Spinal cord (tissue), 10 donors: ENCODE measurements at places on chromosomes 2 and 18. TPM values are rescaled to one million over a fixed set of nuclear protein-coding genes. Genes with fewer than 3 reads are reported as not detected.
A peak's percentile ranks its signal among the peaks of the same experiment; 100 is the strongest.

The PLGLB2 gene
- 5.9 TPM for polyA plus RNA-seq

The ALK gene
- 16.7 TPM for polyA plus RNA-seq

DNA sequence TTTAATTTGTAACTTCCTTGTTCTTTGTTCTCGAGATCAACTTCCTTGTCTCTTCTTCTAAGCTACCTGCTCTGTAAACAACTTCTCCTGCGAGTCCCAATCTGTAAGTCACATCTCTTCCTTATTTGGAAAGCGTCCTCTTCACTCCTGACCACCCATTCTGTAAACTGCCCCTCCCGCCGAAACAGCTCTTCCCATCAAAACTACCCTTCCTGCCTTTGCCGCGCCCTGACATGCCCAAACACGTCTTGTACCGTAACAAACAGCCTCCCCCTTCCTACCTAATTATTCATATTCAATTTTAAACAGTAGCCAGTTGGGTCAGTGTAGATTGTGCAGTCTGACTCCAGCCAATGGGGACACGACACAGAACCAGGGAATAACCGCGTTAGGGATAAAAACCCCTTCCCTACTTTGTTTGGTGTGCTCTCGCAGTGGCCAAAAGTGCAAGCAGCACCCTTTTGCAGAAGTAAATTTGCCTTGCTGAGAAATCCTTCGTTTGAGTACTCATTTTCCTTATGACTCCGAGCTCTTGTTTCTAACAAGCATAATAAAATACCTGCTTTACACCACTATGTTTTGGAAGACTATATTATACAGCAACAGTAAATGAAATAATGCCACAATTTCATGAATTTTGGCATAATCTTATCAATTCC is 39.8 kb downstream of the PIAS2 start:
- DNase-seq = no peak

DNA sequence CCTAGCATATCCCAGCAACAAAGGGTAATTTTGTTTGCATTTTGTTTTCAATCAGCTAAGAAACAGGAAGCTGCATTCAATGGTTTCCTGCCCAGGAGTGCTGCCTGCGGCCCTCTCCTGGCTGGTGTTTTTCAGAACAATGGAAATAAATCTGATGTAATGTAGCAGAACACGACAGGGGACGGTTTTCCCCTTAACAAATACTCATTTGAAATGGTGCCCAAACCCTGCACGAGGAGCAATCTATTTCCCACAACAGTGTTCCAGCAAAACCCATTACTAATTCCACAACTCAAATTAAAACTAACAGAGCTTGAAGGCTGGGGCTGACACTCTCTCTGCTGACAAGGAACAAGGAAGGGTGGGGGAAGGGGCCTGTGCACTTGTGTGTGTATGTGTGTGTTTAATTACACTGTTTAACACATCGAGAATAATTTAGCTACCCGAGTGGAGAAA is 8.7 kb downstream of the CAPN13 start:
- DNase-seq = peak; percentile 41

GRCh38 chr2:14927021-14927564 is 294.6 kb downstream of the LRATD1 start:
- DNase-seq = no peak

- DNase-seq = no peak
Observed at GRCh38 chr2:219719521-219719920, 92.1 kb downstream of the SLC4A3 start.

The ASPRV1 gene
- polyA plus RNA-seq = 7.0 TPM

GRCh38 chr2:42074661-42075060 is 26.8 kb downstream of the PKDCC start:
- DNase-seq = no peak

The MBP gene
- 2,633 TPM for polyA plus RNA-seq
